ENCODE measurements at places on chromosomes 5 and 9.

GRCh38 chr5:56685503-56686217 is 129.7 kb upstream of the MAP3K1 start:
- no peak for DNase-seq

- DNase-seq, result no peak
These were observed 218.9 kb downstream of the DIRAS2 start for GRCh38 chr9:90423661-90424193.

DNA sequence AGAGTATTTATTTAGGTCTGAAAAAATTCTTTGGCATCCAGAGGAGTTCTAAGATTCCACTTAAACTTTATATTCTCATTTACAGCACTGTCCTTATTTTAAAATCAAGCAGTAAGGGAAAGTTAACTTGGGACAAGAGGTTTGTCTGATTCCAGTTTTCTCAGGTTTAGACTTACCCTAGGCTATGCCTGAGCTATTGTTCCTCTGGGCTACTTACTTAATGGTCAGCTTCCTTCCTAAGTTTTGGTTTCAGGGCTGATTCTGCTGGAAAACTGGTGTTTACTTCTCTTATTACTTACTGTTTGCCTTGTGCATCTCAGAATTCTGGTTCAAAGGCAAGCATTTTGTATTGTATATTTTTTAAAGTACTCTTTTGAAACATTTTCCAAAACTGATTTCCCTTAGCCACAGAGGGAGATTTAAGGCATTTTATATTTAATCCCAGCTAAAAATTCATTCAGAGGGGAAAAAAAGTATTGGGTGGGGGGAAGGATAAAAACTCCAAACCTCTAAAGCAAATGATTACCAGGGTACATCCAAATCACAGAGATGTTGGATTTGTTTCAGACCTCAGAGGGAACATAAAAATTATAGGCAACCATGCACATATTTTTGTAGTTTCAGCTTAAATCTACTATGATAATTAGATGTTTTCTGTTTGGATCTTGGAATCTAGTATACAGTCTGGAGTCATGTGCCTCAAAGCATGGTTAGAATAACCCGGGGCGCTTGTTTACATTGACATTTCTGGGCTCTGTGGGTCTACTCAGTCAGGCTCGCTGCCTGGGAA is 290.0 kb downstream of the ARHGAP26 start:
- no peak for DNase-seq

- DNase-seq, result no peak
These were observed 248.4 kb downstream of the PLK2 start for GRCh38 chr5:58211441-58211840.

- DNase-seq, result no peak
These were observed 269.9 kb upstream of the MSX2 start for GRCh38 chr5:174454464-174454863.

GRCh38 chr5:115414406-115415142 is 118.1 kb upstream of the CCDC112 start:
- DNase-seq, result no peak

DNA sequence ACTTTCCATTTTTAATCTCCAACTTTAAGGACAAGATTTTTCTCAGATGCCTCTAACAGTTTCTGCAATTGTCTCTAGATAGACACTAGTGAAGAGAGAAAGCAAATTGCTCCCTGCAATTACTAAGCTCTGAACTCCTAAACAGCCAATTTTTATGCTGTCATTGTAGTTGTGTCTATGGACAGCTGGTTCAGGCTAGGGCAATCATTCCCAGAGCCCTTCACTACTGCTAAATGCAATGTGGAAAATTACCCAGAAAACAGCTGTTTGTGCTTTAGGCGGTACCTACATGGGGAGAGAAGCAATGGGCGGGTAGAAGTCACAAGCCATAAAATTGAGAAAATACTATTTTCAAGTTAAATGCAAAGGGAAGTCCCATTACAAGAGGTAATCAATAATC is 211.6 kb downstream of the SPOCK1 start:
- DNase-seq, result no peak

DNA sequence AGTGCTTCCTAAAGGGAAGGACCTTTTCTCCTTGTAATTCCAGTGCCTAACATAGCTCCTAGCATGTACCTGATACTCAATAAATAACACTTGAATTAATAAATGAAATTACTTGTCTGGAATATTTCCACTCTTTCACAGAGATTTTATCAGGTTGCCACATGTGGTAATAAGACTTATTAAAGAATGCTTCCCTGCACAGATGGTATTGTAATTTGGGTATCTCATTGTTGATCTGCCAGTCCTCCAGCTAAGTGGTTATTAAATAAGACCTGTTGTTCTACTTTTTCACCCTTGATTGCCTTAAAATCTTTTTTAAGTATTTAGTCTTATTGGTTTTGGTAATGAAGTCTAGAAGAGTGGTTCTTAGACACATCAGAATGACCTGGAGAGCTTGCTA is 28.1 kb upstream of the CETN3 start:
- DNase-seq, result no peak

DNA sequence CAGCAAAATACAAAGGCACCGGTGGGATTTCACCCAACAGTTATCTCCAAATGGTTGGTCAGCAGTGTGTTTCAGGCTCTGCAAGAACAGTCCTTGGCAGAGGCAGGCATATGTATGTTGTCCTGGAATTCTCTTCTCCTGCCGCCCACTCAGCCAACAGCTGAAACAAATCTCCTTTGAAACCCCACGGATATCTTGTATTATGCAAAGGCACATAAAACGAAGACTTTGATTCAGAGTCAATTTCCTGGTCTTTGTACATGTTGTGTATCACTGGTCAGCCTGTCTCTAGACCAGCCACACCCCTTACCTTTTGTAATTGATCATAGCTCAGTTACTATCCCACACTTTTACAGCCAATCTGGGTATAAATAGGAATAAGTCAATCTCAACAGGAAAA is 29.2 kb downstream of the FREM1 start:
- DNase-seq, result no peak

DNA sequence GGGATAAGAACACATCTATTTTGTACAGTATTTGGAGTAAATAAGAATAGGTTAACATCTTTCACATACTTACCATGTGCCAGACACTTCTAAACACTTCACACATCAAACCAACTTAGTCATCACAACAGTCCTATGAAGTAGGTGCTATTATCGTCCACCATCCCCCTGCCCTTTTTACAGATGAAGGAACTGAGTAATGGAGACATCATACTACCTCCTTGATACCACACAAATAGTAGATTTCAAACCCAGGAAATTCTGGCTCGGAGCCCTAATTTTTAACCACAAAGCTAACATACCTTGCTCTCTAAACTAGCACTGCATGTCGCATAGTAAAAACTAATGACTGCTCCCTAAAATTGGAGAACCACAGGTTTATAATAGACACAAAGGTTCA is 4.2 kb upstream of the ZNF366 start:
- DNase-seq, result no peak

DNA sequence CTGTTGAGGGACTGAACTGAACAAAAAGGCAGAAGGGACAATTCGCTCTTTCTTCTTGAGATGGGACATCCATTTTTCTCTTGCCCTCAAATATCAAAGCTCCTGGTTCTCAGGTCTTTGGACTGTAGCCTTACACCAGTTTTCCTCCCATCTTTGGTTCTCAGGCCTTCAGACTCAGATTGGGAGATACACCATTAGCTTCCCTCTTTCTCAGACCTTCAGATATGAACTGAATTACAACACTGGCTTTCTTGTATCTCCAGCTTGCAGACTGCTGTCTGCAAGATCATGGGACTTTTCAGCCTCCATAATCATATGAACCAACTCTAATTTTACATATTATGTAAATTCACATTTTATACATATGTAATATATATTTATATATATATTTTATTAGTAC is 12.6 kb upstream of the CCNG1 start:
- no peak for DNase-seq

- DNase-seq, result no peak
These were observed 248.7 kb downstream of the LURAP1L start for GRCh38 chr9:13023498-13023897.

DNA sequence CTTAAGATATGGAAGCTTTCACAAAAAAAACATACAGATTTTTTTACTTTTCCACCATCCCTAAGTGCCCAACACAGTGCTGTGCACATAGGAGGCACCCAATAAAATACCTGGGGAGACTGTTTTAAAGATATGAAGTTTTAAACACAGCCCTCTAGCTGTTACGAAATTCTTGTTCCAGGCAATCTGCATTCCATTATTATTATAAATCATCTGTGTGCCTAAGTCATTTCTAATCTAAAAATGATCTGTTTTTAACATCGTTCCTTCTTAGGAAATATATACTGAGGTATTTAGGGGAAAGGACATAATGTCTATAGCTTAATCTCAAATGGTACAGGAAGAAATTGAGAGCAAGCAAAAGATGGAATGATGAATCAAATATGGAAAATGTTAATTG is 32.7 kb upstream of the ISCA1 start:
- DNase-seq, result no peak

DNA sequence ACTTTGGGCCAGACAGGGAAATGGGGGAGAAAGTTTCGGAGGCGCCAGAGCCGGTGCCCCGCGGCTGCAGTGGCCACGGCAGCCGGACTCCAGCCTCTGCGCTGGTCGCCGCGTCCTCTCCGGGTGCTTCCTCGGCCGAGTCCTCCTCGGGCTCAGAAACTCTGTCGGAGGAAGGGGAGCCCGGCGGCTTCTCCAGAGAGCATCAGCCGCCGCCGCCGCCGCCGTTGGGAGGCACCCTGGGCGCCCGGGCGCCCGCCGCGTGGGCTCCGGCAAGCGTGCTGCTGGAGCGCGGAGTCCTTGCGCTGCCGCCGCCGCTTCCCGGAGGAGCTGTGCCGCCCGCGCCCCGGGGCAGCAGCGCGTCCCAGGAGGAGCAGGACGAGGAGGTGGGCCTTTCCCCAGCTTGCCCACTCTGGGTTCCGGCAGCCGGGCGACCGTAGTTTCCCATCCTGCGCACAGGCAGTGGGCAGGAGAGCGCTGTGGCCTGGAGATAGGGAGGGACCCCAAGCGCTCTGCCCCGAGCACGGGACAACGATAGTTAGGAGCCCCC is 516 bp downstream of the MAST4 start:
- no peak for DNase-seq

- DNase-seq, result peak; percentile 9
These were observed 36.1 kb downstream of the MRPL36 start for GRCh38 chr5:1763548-1763911.

- DNase-seq, result no peak
These were observed 674.5 kb downstream of the PRELID2 start for GRCh38 chr5:145160679-145161078.

DNA sequence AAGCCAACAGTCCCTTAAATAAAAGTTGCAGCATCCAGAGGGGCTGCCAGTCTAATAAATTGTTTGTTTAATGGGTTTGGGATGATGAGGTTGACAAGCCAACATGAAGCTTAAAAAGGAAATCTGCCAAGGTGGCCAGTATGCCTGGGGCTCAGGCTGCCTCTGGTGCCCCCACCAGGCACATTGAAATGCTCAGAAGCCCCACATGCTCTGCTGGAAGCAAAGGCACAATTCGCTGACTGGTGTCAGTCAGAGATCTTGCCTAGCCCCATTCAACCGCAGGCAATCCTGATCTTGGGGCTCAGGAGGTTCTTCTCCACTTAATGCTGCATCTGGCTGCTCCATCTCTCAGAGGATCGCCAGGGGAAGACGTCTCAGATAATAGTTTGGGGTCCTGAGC is 44.2 kb upstream of the TCERG1 start:
- no peak for DNase-seq

- DNase-seq, result no peak
These were observed 6.4 kb downstream of the ENTPD8 start for GRCh38 chr9:137434498-137435380.

DNA sequence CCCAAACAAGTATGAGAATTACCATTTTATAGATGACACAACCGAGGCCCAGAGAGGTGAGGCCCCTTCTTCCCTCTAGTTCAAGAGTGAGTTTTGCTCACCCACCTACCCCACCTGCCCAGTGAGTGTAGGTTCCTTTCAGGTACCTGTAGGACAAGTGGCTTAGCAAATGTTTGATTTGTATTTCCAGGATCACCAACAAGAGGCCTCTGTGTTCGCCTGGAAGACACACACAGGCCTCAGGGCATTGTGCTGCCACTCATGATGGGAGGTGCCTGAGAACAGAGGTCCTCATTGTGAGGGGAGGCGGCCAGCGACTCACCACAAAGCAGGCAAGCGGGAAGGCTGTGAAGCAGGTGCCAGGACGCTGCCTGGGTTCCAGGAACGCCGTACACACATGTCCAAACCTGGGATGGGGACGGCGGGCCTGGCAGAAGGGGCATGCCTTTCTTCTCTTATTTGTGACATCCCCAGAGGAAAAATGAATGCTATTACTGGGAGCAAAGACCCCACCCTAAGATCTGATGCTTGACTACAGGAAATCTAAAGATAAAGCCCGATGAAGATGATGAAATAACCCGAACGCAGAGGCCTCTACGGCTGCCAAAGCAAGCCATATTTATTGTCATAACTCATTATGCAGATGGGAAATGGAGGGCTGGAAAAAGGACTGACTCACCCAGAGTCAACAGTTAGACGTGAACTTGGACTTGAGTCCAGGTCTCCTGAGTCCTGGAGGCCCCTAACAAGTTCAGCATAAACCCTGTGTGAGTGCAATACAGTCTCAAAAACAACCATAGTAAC is 60.2 kb upstream of the SLC25A51 start:
- no peak for DNase-seq

- DNase-seq, result no peak
These were observed 92.8 kb downstream of the PLPP1 start for GRCh38 chr5:55441954-55442353.

GRCh38 chr9:4389755-4390154 is 89.9 kb upstream of the GLIS3 start:
- DNase-seq, result no peak

GRCh38 chr5:36177154-36177553 is 25.2 kb downstream of the SKP2 start:
- DNase-seq, result no peak

DNA sequence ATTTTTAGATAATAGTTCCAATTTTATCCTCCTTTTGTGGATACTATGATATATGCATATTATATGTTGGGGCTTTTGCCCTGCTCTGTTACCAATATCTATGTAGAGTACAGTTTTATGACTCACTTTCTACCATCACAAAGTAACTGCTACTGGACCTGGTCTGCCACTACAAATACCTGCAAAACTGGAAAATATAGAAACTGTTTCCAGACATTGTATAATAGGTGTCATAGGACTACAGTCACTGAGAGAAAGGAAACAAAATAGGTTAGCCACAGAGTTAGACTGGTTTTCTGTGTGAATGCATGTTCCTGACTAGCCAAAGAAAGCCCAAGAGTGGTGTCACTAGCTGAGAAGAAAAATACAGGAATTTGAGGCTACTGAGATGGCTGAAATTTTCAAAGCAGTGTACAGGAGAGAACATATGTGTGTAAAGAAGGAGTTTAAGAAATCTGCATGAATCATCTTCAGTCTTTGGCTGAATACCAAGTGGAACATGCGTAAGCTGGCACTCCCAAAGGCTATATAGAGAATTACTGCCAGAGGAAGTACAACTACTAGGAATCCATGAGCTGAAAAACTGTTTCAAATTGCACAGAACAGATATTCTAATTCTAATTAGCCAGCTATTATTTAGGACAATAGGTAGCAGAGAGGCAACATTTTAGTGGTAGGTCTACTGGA is 29.0 kb upstream of the FAM174A start:
- no peak for DNase-seq

DNA sequence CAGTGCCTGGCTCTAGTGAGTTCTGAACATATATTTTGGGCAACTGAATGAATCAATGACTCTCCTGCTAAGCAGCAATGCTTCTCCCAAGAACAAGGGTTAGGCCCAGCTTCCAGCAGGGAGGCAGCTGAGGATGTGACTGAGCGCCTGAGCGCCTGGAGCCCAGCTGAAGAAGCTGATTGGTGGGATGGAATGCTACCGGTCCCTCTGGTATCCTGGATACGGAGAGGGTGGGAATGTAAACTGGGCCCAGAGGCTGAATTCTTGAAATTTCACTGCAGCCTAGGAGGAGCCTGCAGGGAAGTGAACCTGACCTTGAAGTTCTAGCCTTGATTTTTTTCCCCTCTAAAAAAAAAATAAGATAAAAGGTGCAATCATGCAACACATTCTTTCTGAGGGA is 43.2 kb downstream of the WWC1 start:
- DNase-seq, result no peak

All from stimulated activated CD8-positive, alpha-beta memory T cell treated with anti-CD3 and anti-CD28 coated beads, Interleukin-4, amount 100 ng/mL, for 1 hour (primary cell).